ENCODE measurements at places on chromosomes 13 and 19. TPM values are rescaled to one million over a fixed set of nuclear protein-coding genes. Genes with fewer than 3 reads are reported as not detected.

Gene ZNF729
- not detected for total RNA-seq

Gene ZNF541
- total RNA-seq, result 2.3 TPM

Gene SIGLEC5
- total RNA-seq, result 0.72 TPM

- no peak for DNase-seq
These were observed 152.2 kb upstream of the PRR20A start for GRCh38 chr13:56988543-56988942.

DNA sequence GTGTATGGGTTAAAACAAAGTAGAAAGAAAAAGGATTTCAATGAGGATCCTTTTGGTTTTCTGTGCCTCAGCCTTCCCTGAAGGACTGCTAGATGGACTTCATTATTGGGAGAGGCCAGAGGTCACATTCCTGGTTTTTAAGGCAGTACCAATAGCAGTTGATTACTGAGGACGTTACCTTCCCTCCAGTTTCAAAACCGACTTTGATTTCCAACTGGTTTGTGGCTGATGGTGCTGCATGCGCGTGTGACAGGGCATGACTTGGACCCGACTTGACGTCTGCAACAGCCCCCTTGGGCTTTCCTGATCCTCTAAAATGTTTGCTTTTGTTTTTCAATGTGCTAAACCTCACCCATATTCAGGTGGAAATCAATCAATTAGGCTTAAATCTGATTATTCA is 314.3 kb upstream of the ARGLU1 start:
- DNase-seq, result no peak

DNA sequence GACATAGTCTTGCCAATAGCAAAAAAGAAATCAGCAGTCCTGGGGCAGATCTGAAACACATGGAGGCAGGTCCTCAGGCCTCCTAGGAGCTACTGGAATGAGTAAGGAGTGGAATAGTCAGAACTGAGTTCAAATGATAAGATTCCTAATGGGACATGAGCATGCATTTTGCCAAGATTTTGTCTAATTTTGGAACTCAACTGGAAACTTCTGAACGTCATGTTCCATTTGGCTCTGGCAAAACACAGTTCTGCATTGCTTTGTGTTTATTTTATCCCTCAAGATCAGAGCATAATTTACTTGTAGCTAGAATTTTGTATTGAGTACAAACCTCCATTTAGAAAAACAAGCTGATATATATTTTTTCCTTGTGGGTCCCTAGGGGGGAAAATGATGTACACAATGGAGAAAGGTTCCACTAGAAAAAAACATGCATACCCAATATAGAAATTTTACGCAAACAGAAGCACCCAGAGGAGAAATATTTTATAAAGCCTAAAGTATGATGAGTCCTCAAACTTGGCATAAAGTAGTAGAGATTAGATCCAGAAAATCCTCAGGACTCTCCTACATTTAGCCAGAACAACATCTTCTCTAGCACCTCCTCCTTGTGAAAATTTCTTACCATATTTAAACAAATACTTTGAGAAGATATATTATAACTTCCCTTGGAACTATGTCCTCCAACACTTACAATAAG is 149.0 kb upstream of the SERP2 start:
- no peak for DNase-seq

- DNase-seq, result no peak
These were observed 91.2 kb downstream of the GGACT start for GRCh38 chr13:100497389-100497788.

GRCh38 chr13:65532231-65532630 is 1697.9 kb downstream of the PCDH9 start:
- DNase-seq, result no peak

DNA sequence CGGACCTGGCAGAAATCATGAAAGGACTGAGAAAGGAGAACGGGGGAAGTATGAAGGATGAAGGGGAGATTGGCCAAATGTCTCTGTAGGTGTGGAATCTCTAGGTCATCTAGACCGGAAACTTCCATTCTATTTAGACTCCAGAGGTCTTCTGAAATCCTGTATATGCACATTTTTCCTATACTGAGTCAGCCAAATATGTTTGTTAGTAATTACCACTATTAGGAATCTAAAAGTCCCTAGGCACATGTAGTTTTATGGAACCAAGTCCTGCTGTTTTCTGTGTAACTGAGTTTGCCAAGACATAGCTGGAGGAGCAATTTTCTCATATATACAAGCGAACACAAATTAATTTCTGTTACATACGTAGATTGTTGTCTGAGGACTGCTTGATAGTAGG is 498.1 kb downstream of the GPC5 start:
- no peak for DNase-seq

GRCh38 chr13:66558506-66558905 is 671.6 kb downstream of the PCDH9 start:
- DNase-seq, result no peak

GRCh38 chr19:21474671-21475181 is 30.7 kb upstream of the ZNF429 start:
- peak; percentile 86 for DNase-seq

- DNase-seq, result no peak
These were observed 51.3 kb downstream of the ZNF536 start for GRCh38 chr19:30423481-30423880.

GRCh38 chr13:95411428-95412040 is 110.3 kb upstream of the ABCC4 start:
- DNase-seq, result no peak

- DNase-seq, result no peak
These were observed 12.4 kb upstream of the AKAP11 start for GRCh38 chr13:42259515-42259914.
